ENCODE measurements at places on chromosomes 13 and 19. TPM values are rescaled to one million over a fixed set of nuclear protein-coding genes. Genes with fewer than 3 reads are reported as not detected.

GRCh38 chr19:48742096-48742495, 1.7 kb upstream of the RASIP1 start:
- H3K4me1 ChIP-seq: peaks cover 12% of the 10 kb centered on the region
- no peaks in the 10 kb centered on the region for H3K27me3 ChIP-seq
- H3K27ac ChIP-seq: peak overlapping the region; percentile 38

DNA sequence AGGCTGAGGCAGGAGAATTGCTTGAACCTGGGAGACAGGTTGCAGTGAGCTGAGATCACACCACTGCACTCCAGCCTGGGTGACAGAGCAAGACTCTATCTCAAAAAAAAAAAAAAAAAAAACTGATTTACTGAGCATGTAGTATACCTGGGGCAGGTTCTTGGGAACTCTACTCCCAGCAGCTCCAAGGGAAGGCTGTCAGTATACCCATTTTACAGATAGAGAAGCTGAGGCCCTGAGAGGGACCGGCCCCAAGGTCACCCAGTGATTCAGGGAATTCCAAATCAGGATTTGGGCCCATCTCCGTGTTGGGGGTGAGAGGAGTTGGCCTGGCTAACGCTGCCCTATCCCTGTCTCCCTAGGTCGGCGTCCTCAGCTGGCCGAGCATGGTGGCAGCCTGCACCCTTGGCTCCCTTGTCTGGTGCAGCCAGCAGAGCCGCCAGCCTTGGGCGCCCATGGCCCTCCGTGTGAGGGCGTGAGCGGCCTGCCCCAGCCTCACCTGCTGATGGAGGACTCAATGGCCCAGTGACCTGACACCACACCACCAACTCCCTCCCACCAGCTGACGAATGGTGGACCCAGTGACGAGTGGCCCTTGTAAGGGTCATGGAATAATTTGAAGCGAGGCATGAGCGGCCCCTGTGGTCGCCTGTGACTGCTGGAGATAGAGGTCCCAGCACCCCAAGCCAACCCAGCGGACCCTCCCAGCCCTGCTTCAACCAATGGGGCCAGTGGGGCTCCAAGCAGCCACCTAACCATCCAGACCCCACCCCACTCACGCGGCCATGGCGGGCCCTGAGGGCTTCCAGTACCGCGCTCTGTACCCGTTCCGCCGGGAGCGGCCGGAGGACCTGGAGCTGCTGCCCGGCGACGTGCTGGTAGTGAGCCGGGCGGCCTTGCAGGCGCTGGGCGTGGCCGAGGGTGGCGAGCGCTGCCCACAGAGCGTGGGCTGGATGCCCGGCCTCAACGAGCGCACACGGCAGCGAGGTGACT, 2.4 kb downstream of the PIK3R2 start:
- H3K27me3 ChIP-seq: no peaks in the 10 kb centered on the region
- H3K4me1 ChIP-seq: peaks cover 60% of the 10 kb centered on the region
- no peak overlapping the region for H3K4me3 ChIP-seq
- peak overlapping the region; percentile 75 for H3K27ac ChIP-seq

GRCh38 chr19:6987850-6988249, 33.4 kb downstream of the MBD3L2B start:
- H3K36me3 ChIP-seq: no peaks in the 10 kb centered on the region
- no peak overlapping the region for H3K4me3 ChIP-seq
- H3K27me3 ChIP-seq: no peaks in the 10 kb centered on the region
- H3K4me1 ChIP-seq: no peaks in the 10 kb centered on the region
- DNase-seq: no peak
- H3K27ac ChIP-seq: no peak overlapping the region

GRCh38 chr13:112972867-112973576, 4.0 kb downstream of the MCF2L start:
- no peak for DNase-seq
- no peaks in the 10 kb centered on the region for H3K36me3 ChIP-seq
- no peak overlapping the region for H3K4me3 ChIP-seq
- peaks cover 17% of the 10 kb centered on the region for H3K4me1 ChIP-seq

- no peak overlapping the region for H3K27ac ChIP-seq
- H3K4me3 ChIP-seq: no peak overlapping the region
- no peak for DNase-seq
- peaks cover 44% of the 10 kb centered on the region for H3K4me1 ChIP-seq
These were observed 45.3 kb downstream of the KLF2 start for GRCh38 chr19:16369664-16370576.

DNA sequence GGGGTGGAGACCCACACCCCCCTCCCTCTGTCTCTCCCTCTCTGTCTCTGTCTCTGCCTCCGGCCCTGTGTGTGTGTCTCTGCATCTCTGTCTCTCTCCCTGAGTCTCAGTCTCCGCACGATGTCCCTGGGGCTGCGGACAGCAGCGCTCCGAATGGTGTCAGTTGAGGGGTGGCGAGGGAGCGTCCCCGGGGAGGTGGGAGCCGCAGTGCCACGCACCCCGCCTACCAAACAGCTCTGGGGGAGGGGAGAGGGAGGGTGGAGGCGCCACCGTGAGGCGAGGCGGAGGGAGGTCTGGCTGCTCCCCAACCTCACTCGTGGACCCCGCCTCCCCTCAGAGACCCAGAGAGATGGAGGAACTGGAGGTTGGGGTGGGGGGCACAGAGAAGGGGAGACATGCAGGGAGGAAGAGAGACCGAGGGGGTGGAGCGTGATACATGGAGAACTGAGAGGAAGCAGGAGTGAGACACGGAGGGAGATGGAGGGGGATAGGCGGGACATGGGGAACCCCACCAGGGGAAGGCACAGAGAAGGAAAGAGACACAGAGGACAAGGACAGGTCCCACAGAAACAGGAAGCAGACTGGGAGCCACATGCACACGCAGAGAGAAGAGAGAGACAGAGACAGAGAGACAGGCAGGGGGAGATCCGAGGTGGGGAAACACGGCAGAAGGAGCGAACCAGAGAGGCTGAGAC, 7.2 kb downstream of the ERFL start:
- H3K27ac ChIP-seq: no peak overlapping the region
- H3K36me3 ChIP-seq: no peaks in the 10 kb centered on the region
- H3K4me3 ChIP-seq: no peak overlapping the region
- no peaks in the 10 kb centered on the region for H3K4me1 ChIP-seq
- peaks cover 100% of the 10 kb centered on the region for H3K27me3 ChIP-seq

GRCh38 chr13:60427285-60427684, 30.3 kb downstream of the TDRD3 start:
- H3K27ac ChIP-seq: no peak overlapping the region
- H3K4me1 ChIP-seq: no peaks in the 10 kb centered on the region
- H3K27me3 ChIP-seq: no peaks in the 10 kb centered on the region
- no peaks in the 10 kb centered on the region for H3K36me3 ChIP-seq
- DNase-seq: no peak
- H3K4me3 ChIP-seq: no peak overlapping the region

DNA sequence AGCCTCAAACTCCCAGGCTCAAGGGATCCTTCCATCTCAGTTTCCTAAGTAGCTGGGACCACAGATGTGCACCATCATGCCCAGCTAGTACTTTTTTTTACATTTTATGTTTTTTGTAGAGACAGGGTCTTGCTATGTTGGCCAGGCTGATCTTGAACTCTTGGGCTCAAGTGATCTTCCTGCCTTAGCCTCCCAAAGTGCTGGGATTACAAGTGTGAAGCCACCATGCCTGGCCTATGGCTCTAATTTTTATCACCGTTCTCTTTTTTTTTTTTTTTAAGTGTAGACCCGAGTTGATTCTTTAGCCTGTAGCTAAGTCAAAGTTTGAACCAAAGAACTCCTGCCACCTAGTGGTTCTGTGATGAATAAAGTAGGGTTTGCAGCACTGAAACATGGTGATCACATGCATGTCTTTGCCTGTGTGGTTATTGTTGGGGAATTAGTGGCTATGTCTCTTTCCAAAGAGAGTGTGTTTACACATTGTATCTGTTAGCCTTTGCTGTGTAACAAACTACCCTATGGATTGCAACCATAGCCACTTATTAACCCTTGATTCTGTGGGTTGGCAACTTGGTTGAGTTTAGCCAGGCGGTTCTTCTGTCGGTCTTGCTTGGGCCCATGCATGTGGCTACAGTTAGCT, 11.6 kb downstream of the NFILZ start:
- H3K4me3 ChIP-seq: no peak overlapping the region
- no peak overlapping the region for H3K27ac ChIP-seq
- no peaks in the 10 kb centered on the region for H3K36me3 ChIP-seq
- no peaks in the 10 kb centered on the region for H3K4me1 ChIP-seq
- DNase-seq: no peak
- no peaks in the 10 kb centered on the region for H3K27me3 ChIP-seq

- H3K4me3 ChIP-seq: no peak overlapping the region
- H3K27me3 ChIP-seq: no peaks in the 10 kb centered on the region
- H3K27ac ChIP-seq: no peak overlapping the region
- no peak for DNase-seq
These were observed 653.7 kb downstream of the DACH1 start for GRCh38 chr13:71213252-71213821.

GRCh38 chr13:27565818-27566217, 54.5 kb downstream of the LNX2 start:
- no peaks in the 10 kb centered on the region for H3K27me3 ChIP-seq
- peaks cover 36% of the 10 kb centered on the region for H3K36me3 ChIP-seq
- H3K4me3 ChIP-seq: no peak overlapping the region
- no peaks in the 10 kb centered on the region for H3K4me1 ChIP-seq

MIDN gene
- total RNA-seq: 29.4 TPM

ANKRD27 gene
- total RNA-seq: 58.1 TPM

PDE4C gene
- 0.17 TPM for total RNA-seq

MUC16 gene
- under 0.01 TPM for total RNA-seq

TMEM238 gene
- 0.84 TPM for total RNA-seq

TRPM4 gene
- 19.9 TPM for total RNA-seq

SERPINE3 gene
- not detected for total RNA-seq
